Stimulated activated CD4-positive, alpha-beta T cell treated with anti-CD3 and anti-CD28 coated beads, Interleukin-1b, Interleukin-23, amount 100 ng/mL, for 48 hours (primary cell): ENCODE measurements at places on chromosomes 13 and 19.

GRCh38 chr13:34913040-34913439, 29.0 kb upstream of the NBEA start:
- no peak for DNase-seq

DNA sequence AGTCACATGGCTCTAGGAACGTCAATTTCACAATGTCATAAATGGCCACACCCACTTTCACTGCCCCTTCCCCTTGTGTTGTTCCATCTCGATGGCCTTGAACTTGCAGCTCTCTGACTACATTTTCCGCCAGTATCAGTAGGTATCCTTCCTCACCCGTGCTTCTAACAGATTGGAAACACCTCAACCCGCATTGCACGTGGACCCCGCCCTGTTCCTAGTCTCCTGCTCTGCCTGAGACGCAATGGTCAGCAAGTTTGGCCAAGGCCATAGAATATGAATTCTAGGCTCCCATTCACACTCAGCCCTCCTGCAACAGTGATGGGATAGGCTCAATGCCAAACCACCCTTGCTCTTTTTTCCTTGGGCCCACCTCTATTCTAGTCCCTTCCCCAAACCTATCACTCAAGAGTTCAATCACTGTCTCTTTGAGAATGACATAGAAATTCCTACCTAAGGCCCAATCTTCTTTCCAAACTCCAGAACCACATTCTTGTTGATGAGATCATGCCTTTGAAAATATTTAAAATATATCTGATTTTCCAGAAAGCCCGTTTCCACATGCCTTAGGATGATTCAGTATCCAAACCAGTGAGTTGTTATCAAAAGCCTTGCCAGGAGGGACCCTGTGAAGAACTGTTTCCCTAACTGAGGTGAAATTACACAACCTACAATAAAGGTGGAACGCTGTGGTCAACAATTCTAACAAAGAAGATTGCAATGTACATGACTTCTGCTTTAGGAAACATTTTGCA, 334.6 kb downstream of the MYO16 start:
- DNase-seq: no peak

- no peak for DNase-seq
These were observed 1.1 kb downstream of the APC2 start for GRCh38 chr19:1450735-1451731.

DNA sequence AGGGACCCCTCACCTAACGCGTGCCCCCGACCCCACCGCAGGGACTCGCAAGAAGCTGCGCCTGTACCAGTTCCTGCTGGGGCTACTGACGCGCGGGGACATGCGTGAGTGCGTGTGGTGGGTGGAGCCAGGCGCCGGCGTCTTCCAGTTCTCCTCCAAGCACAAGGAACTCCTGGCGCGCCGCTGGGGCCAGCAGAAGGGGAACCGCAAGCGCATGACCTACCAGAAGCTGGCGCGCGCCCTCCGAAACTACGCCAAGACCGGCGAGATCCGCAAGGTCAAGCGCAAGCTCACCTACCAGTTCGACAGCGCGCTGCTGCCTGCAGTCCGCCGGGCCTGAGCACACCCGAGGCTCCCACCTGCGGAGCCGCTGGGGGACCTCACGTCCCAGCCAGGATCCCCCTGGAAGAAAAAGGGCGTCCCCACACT, 4.7 kb upstream of the MYBPC2 start:
- DNase-seq: no peak

DNA sequence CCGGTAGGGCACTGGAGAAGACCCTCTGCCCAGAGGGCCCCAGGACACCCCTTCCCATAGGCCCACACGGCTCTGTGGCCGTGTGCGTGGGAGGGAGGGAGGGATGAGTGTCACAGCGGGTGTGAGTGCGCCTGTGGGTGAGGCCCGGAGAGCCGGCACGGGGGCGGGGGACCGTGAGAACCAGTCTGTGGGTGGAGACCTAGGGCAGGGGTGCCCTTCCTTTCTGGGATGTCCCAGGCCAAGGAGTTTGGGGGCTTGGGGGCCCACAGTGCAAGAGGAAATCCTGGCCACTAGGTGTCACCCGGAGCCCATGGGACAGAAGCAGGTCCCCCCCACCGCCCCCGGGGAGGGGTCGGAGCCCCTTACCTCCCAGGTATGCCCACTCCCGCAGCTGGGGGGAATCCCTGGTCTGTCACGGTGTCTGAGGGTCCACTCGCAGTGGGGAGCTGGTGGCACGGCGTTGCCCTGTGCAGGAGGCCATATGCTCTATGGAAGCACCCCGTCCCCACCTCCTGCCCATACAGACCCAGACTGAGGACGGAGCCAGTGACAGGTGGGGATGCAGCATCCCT, 16.0 kb upstream of the SLC7A10 start:
- DNase-seq: no peak
